HepG2 (cell line): ENCODE measurements at places on chromosomes 12 and 14. TPM values are rescaled to one million over a fixed set of nuclear protein-coding genes. Genes with fewer than 3 reads are reported as not detected.

DNA sequence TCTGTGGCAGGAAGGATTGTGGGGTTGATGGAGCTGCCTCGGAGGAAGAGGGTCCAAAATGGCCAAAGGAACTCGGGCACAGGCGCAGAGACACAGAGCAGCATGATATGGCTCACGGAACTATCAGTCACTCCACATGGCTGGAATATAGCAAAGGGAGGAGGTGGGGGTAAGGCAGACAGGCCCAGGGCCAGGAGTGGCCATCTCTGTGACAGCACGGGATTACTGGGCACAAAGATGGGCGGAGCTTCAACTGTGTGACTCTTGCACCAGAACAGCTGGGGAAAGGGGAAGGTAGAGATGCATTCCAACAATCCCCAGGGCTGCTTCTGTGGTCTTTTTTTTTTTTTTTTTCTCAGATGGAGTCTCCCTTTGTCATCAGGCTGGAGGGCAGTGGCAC lies 24.8 kb upstream of the EML1 start:
- DNase-seq: no peak

DNA sequence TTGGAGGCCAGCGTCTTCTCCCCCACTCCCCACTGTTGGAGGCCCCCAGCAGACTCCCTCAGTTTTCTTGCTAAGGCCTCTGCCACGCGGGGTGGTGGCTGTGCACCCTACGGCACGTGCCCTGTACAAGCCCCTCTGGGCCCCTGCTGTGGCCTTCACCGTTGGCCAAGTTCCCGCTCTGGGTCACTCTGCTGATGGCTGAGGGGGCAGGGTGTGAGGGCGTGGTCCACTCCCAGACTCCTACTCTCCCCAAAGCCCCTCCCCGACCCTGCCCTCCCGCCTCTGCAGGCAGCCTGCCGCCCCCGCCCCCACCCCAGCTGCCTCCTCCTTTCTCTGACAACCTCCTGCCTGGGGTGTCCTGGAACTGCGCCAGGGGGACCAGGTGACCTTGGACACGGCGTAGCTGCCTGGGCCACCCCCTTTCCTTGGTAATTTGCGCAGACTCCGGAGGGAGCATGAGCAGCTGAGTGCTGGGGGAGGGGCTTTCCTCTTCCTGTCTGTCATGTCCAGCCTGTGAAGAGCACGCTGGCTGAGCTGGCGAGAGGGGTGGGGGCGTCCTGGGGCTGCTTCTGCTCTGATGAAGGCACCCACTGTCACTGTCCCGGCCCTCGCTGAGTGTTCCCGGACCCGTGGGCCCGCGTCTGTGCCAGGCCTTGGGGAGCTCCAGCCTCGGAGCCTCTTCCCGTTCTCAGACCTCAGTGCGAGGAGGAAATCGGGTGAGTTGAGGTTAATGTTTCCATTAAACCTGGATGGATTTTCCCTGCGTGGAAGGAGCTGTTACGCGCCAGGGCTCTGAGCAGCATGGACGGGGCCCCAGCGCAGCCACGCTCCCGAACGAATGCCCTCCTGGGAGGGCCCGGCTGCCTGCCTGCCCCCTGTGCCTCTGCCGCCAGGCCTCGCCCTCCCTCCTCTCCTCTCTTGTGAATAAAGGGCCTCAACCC lies 85.0 kb downstream of the KIF26A start:
- DNase-seq: no peak

GRCh38 chr14:30445852-30446251 lies 113.1 kb upstream of the G2E3 start:
- no peak for DNase-seq

DNA sequence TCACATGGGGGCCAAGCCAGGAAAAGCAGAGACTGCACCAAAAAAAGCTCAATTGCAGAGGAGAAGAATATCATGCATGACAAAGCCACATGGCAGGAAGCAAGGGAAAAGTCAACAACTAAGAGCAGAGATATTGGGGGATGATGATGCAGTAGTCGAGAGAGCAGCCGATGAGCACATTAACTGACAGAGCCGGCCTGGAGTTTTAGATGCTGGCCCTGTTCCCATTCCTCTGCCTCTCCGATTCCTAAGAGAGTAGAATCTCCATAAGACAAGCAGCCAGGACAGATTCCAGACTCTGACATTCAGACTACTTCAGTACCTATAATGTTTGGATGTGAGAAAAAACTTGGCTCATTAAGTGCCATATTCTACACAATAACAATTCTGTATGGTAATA lies 155.9 kb downstream of the KCNH5 start:
- DNase-seq: no peak

DNA sequence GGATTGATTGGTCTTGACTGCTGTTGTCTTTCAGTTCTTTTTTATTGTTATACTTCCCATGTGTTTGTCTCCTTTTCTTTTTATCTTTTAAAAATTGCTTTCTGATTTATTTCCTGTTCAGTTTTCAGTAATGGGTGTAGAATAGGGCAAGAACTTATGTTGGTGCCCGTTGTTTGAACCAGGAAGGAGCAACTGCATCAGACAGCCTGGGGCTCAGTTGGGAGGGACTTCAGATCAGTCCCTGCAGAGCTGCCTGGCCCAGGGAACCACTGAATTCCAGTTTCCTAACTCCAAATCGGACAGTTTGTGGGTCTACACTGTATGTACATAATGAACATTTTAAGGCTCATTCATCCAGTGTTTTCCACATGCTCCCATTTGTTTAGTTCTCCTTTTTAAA lies 64.9 kb downstream of the FBXO34 start:
- no peak for DNase-seq

DNA sequence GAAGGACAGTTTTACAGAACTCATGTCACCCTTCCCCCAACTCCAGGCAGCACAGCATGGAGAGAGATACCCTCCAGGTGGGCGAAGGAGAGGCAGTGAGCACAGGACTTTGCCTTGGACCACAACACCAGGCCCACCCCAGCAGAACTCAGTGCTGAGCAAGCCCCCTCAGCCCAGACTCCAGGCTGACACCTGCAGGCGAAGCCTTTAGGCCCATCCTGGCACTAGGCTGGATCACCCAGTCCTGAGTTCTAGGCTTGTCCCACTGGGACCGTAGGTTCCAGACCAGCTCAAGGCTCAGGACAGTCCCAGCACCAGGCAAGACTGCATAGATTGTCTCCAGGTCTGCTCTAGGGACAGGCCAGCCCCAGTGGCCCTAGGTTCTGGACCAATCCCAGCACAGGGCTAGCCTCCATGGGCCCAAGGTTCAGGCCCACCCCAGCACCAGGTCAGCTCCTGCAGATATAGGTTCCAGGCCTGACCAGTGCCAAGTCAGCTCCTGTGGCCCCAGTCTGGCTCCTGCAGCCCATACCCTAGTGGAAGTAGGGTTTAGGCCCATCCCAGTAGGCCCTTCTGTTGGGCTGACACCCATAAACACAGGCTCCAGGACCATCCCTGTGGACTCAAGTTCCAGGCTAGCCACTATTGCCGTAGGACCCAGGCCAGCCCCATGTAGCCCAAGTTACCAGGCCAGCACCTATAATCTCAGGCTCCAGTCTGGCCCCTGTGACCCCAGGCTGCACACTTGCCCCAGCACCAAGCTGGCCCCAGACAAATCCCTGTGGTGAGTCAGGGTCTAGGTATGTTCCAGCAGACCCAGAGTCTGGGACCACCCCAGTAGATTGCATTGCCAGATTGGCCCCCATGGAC lies 9.4 kb downstream of the WASHC3 start:
- DNase-seq: no peak

DNA sequence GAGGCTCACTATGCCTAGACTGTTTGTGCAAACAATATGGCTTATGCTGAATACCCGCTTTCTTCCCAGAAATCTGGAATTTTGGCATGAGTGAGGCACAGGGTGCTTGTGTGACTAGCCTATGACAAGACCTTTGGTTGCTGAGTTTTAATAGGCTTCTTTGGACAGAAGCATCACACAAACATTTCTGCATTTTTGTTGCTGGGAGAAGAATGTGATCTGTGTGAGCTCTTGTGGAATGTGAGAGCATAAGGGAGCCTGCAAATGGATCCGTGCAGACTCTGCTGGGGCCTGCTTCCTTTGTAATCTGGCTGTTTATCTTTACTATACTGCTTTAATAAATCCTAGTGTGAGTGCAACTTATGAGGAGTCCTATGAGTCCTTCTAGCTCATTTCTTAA lies 83.0 kb upstream of the ZDHHC17 start:
- no peak for DNase-seq

DNA sequence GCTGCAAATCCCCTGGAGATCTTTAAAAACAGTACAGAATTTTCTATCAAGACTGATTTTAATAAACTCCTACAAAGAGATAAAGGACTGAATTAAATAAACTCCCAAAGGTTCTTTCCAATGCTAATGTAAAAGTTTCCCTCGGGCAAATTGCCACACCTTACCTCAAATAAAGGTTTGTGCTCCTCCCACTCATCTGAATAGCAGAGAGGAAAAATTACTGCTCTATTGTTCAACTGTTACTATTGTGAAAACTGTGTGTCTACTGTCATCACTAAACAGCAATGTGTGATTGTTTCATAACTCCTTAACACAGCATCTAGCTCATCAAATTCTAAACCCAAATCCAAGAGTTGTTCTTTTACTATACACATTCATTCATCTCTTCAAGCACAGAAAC lies 3.2 kb downstream of the SPTLC2 start:
- DNase-seq: no peak

DNA sequence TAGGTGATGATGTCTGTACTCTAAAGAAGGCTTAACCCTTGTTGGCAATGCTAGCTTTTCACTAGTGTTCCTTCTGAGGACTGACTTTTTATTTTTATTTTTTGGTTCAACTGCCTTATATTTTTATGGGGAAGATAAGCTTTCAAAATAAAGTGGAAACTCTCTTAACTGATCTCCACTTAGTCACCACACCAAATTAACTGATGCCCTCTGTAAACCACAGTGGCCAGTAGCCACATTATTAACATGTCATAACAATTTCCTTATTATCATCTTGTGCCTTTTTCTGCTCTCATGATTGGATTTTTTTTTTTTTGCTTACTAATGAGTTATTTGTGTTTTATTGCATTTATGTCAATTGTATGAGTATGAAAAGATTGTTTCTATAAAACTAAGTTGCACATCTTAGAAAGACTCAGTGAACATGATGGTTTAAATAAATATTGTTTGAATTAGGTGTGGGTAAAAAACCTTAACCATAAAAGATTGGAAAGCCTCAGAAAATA lies 56.9 kb downstream of the SCFD1 start:
- no peak for DNase-seq

DNA sequence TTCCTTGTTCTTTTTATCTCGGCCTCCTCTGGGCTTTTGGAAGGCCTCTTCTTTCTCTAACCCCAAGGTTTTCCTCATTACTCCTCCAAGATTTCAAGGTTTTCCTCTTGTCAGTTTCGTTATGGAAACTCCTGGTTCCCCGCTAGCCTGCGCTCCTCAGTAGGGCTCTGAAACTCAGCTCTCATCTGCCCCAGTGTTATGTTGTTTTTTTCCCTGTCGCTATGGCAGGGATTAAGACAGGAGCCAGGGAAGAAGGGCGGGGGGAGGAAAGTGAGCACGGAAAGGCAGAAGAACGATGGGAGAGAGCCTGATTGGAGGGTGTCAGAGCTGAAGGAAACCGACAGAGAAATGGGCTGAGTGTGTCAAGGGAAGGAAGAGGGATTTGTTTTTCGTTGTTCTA lies 26.5 kb upstream of the JDP2 start:
- no peak for DNase-seq

Gene SLC8A3
- total RNA-seq: 0.02 TPM in 1 of 2 replicates, not detected in the other

Gene MDP1
- 48.7 and 66.0 TPM in 2 replicates for total RNA-seq

Gene TUNAR
- not detected in 2 replicates for total RNA-seq
